ENCODE measurements at places on chromosomes 2 and 18.

DNA sequence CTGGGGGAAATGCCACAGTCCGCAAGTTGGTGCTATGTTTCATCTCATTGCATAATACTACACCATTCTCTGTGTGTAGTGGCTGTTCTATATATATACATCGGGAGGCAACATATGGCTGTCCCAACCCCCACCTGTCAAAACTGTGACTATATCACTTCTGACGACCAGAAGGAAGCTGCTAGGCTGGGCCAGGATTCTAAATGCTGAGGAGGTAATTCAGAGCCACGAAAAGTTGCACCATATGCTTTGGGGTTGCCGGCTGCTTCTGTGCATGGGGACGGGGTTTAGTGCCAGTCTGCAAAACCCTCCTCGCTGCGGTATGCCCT lies 117.3 kb downstream of the MSH2 start:
- no peak for DNase-seq

DNA sequence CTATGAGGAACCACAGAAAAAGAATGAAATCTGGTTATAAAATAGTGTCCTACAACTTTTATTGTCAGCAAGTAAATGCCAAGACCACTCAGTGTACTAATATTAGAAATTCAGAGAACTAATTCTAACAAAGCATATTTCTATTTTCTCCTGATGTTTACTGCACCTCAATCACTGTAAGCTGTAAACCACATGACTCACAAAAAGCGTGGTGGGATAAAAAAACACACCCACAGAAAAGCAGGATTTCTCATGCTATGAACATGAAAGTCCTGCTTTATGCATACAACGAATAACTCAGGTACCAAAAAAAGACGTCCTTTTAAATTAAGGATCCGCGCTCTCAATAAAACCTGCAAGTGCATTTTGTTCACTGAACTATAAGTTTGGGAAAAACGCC lies 797 bp downstream of the TXNL4A start:
- DNase-seq = no peak

- DNase-seq = no peak
These were observed 66.7 kb upstream of the DNAJC10 start for GRCh38 chr2:182649316-182649715.

GRCh38 chr2:25960920-25961319 lies 21.4 kb downstream of the KIF3C start:
- no peak for DNase-seq

GRCh38 chr18:23171581-23172156 lies 36.4 kb downstream of the CABLES1 start:
- no peak for DNase-seq

DNA sequence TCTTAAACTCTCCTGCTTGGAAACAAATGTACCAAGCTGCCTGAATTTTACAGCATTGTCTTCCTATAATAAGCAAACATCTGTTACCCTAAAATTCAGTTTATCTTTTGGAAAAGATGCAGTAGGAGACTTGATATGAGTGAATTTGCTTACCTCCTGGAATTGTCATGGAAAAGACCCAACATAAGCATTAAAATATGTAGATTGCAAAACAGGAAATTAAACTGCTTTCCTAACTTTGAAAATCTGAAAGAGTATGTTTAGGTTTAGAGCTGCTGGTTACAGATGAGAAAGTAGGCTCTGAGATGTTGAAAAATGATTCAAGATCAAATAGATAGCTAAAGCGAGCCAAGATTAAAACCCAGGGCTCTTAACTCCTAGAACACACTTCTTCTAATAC lies 316.5 kb downstream of the SOX11 start:
- no peak for DNase-seq

- peak; percentile 79 for DNase-seq
These were observed 1.1 kb upstream of the DUSP2 start for GRCh38 chr2:96146153-96146880.

GRCh38 chr2:64298161-64298560 lies 153.9 kb upstream of the PELI1 start:
- no peak for DNase-seq

DNA sequence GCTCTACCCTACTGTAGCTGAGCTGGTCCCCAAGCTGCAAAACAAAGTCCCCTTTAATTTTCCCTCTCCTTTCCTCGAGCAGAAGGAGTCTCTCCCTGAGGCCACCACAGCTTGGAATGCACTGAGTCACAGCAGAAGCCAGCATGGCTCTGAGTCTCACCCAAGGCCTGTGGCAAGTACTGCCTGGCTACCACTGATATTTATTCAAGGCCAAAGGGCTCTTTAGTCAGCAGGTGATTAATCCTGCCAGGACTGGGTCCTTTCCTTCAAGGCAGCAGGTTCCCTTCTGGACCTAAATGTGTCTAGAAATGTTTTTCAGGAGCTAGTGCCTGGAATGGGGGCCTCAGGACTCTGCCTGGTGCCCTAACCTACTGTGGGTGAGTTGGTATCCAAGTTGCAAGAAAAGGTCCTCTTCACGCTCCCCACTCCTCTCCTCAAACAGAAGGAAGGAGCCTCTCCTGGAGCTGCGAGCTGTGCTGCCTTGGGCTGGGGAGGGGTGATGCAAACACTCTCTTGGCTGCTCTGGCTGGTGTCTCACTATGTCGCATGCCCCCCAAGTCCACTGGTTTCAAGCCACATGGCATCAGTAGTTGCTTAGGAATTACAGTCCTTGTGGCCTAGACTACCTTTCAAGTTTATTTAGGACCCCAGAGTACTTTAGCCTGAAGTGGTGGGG lies 53.4 kb downstream of the CD28 start:
- DNase-seq = no peak

DNA sequence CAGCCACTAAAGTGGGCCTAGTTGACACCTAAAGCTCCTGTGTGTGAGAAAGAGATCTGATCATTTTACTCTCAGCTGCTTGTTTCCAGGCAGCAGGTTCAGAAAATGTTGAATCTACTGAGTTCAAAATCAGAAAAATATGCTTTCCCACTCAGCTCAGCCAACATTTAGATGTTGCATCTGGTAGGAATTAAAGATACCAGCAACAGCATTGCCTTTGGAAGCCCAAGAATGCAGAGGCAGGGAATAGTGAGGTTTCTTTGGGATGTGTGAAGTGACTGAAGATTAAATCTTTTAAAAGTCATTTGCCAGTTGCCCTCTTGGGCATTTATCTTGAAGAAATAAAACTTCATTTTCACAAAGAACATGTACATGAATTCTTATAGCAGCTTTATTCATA lies 33.9 kb upstream of the DOCK10 start:
- DNase-seq = no peak

DNA sequence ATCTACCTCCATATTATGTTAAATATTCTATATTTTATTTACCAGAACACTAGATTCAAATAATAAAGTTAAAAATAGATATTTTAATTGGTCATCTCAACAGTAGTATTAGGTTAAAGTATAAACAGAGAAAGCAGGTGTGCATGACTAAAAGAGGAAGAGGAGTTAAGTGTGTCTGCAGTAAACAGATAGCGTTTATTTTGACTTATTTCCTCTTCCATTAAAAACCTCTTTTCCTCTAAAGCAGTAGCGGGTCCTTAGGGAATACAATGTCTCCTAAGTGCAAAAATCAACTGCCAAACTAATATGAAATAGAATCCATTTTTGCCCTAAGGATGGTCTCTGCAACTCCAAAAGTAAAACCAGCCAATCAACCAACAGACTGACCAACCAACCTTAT lies 27.7 kb downstream of the EIF2AK3 start:
- DNase-seq = no peak

DNA sequence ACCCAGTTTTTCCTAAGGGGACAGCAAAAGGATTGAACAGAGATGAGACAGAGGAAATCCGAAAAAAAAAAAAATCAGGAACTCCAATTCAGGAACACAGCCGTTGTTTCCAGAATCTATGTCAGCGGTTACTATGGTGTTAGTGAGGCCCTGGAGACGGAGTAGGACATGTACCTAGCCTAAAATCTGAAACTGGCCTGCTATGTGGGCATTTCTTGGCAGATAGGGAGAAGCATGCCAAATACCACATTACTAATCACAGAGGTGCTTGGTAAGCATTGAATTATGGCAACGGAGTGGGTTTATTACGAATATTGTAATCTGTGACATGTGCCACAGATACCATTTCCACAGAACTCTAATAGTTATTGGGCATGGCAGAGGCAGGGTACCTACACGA lies 530.6 kb downstream of the CCDC85A start:
- no peak for DNase-seq

DNA sequence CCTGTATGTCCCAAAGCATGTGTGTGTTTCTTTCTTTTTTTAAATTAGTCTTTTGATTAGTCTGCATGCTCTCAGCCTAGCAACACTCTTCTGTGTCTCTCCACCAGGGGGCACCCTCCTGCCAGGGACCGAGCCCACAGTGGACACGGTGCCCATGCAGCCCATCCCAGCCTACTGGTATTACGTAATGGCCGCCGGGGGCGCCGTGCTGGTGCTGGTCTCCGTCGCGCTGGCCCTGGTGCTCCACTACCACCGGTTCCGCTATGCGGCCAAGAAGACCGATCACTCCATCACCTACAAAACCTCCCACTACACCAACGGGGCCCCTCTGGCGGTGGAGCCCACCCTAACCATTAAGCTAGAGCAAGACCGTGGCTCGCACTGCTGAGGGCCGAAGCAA lies 93.8 kb downstream of the NRP2 start:
- DNase-seq = no peak

- DNase-seq = no peak
These were observed 159.5 kb downstream of the COL6A3 start for GRCh38 chr2:237254369-237254861.

DNA sequence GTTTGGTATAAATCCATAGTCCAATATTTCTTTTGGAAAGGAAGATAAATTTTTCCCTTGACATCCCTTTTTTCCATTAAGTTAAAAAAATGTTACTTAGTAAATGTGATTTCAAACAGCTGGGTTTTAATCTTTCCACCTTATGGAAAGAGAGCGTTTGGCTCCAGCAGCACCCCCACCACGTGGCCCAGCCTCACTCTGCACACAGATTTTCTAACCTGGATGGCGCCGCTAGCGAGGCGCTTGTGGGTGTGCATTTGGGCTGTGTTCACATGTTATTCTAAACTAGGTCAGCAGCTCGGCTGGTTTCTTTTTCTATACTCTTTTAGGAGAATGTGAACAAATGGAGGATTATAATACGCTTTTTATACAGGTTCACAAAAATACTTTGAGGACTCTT lies 218.0 kb downstream of the LDLRAD4 start:
- no peak for DNase-seq

DNA sequence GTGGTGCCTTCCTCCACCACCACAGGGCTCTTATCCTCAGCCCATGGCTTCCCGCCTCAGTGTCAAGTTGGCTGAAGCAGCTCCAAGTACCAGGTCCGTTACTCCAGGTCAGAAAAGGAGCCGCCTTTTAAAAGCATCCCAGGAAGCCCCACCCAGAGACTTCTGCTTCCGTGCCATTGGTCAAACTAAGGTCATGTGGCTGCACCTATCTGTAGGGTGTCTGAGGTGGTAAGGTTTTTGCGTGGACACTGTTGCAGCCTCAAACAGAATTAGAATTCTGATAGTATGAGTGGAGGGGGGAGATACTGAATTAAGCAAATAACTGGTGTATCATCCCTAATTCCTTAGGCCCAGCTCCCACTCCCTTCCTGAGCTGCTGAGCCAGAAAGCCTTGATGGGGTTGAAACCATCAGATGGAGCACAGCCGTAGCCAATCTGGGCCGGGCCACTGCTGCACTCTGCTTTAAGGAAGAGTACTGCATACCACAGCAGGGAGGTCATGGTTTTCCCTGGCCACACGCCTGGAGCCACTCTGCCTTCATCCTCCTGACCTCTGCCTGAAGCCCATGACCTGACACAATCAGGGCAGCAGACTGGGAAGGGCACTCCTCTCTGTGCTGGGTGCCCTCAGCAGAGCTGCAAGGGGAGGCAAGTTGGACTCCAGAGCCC lies 8.4 kb downstream of the TMEM247 start:
- no peak for DNase-seq

GRCh38 chr2:120255986-120256650 lies 3.5 kb downstream of the RALB start:
- DNase-seq = no peak

DNA sequence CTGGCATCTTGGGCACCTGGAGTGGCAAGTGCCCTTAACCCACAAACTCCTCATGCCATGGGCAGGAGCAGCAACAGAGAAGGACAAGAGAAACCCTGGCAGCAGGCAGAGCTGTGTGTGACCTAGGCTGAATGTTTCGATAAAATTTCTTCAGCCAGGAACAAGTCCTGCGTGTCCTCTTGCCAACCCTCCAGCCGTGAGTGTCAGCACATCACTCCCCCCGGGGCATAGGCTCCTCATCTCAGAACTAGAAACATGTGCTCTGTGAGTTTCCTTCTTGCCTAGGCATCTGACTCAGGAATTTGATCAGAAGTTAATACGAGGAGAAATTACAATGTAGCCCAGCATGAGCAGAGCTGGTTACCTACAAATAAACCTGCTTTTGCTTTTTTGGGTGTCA lies 2.2 kb downstream of the ABCG8 start:
- DNase-seq = no peak

GRCh38 chr2:209424199-209424701 lies 403 bp downstream of the MAP2 start:
- no peak for DNase-seq

DNA sequence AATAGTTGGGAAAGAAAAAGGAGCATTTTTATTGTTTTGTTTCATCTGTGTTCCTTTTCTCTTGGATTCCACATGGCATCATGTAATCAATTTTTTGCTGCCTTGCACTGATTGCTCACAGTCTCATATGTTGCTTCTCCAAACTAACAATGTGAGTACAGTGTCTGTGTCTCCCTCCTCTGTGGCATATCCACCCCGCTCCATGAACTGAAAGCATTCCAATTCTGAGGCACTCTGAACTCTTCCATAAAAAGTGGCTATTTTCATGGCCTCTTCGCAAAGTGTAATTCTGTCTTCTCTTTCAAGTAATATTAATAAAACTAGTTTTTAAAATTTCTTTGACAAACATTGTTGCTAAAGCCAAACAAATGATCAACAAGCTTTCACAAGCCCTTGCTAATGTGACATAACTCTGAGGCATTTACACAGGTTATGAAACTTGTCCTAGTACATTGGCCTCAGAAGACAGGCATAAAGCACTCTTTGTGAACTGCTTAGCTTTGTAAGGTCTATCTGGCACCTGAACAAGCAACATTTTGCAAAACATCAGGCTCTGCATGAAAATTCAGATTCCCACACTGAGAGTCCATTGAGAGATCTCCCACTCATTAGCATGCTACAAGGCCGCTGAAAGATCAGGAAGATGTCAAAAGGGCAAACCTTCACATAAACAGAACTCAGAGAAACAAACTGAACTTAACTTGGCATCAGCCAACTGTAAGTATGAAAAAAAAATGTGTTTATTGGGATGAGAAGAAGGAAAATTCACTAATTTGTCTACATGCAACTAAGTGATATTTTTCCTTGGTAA lies 33.0 kb downstream of the GPR75 start:
- no peak for DNase-seq

- DNase-seq = no peak
These were observed 5.4 kb upstream of the SPOPL start for GRCh38 chr2:138496096-138496651.

GRCh38 chr18:28063926-28064325 lies 113.0 kb downstream of the CDH2 start:
- no peak for DNase-seq
